GOT3 (cell line): ENCODE measurements at places on chromosomes 1 and 21.

DNA sequence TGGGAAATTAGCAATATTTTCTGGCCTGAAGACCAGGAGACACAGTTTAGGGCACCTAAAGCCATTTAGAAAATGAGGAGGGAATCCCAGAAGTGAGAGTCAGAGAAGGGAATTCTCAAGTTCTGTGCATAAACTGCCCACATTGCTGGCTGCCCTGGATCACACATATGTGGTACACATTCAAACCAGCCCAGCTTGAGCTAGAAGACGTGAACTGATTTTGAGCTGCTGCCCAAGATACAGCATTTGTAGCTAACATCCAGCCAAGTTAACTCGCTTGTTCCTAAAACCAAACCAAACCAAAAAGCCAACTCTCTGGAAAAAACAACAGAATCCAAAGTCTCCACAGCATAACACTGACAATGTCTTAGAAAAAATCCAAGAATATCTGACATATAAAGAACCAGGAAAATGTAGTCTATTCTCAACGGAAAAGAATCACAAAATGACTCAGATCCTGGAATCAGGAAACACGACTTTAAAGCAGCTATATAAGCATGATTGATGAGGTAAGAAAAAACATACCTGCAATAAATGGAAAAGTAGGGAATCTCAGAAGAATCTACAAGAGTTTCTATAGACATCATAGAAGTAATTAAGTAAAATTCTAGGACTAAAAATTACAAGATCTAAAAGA is 18.2 kb upstream of the QSOX1 start:
- no peak for DNase-seq

DNA sequence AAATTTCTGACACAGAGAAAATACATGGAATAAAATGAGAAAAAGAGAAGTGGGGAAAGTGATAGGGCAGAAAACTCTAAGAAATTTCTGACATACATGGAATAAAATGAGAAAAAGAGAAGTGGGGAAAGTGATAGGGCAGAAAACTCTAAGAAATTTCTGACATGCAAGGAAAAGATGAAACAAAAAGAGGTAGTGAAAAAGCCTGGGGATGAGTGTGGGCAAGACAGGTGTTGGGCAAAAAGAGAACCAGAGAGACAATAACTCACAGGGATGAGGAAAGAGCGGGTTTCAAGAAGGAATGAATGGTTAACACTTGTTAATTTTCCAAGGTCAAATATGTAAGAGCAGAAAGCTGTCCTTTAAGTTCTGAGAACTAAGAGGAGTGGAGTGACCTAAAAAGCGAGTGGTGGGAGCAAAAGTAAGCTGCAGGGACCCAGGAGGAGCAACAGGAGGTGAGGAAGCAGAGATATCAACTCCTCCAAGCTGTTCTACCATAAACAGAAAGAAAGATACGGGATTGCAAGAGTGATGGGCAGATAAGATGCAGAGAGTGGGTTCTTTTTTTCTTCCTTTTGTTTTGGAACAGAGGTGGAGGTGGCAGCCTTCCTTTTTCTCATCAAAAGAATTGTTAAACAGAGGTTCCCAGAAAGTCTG is 29.9 kb upstream of the EXO1 start:
- no peak for DNase-seq

GRCh38 chr1:155177918-155178281 is 4.3 kb downstream of the TRIM46 start:
- no peak for DNase-seq

- DNase-seq, result no peak
Observed at GRCh38 chr1:1788136-1788535, 9.9 kb upstream of the NADK start.

DNA sequence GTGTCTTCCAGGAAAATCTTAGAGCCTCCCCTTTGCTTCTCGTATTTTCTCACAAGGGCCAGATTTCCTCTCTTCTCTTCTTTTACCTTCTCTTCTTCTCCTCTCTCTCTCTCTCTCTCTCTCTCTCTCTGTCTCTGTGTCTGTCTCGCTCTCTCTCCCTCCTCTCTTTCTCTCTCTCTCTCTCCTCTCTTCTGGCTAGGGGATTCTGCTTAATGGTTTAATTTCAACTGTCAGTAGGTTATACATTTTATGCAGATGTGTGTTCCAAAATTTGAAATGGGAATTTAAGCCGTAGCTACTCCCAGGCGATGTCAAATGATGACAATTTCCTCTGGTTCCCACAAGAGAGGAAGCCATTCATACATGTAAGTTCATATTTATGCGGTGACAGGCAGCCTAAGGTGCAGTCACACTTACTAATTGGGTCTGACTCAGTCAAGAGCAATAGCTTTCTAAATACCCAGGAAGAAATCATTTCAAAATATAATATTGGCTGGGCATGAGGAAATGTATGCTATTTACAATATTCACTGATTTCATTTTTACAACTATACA is 1.4 kb downstream of the DSCAM start:
- DNase-seq, result no peak
